ENCODE measurements at places on chromosomes 16 and 17.

DNA sequence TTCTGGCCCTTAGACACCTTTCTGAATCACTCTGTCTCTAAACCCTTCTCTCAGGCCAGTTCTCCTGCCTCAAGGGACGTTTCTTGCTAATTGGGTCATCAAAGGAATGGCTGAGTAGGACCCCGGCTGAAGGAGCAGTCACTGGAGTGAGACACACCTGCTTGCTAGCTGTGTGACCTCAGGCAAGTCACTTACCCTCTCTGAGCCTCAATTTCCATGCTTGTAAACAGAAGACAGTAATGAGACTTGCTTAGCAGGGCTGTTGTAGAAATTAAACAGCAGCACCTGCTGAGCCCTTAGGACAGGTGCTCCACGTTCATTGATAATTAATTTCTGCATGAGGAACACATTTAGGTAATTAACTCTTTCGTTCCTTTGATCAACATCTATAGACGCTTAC lies 6.8 kb downstream of the CIBAR2 start:
- no peak for DNase-seq

DNA sequence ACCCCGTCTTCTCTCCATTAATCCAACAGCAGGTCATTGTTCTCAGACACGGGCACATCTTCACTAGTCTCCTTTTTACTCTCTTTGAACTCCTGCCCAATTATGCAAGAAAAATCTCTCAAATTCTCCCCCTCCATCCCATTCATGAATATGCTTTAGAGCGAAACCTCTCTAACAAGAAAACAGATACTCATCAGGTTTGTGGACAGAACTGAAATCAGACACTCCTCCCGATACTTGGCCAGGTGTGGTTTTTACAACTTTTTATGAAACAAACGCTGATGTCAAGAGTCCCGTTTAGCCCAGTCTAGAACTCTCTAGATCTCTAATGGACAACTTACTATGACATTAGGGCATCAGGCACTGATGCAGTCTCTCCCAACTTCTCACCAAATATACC lies 40.9 kb downstream of the PIK3R5 start:
- DNase-seq, result no peak

- DNase-seq, result peak; percentile 30
Measured at GRCh38 chr17:41486809-41487530, 2.7 kb downstream of the KRT36 start.

DNA sequence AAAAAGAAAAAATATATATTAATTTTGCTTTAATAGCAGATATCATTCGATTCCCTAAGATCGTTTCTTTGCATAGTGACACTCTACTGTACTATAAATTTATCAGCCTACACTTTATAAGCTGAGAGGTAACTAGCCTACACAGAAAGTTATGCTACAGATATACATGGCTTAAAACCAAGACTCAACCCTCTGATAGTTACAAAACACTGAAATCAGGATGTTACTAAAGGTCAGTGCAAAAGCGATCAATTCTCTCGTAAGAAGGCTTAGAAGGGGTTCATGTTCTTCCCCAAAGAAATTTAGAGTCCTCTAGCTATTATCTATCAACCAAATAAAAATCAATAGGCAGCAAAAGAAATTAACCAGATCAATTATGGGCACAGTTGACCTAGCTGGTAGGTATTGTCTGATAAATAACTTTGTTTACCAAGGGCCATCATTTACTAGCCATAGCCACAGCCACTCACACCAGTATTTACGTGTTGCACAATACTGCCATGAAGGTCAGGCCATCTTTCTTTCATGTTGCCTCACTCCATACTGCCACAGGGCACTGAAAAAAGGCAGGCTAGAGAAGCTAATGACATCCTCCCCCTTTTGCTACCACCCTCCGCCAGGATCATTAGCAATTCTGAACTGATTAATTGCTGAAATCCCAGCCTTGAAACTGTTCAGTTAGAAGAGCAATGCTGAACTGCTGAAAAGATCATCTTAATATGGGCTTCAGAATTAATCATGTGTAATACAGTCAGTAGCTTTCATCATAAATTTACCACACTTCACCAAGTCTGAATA lies 43.7 kb downstream of the RND2 start:
- DNase-seq, result no peak

DNA sequence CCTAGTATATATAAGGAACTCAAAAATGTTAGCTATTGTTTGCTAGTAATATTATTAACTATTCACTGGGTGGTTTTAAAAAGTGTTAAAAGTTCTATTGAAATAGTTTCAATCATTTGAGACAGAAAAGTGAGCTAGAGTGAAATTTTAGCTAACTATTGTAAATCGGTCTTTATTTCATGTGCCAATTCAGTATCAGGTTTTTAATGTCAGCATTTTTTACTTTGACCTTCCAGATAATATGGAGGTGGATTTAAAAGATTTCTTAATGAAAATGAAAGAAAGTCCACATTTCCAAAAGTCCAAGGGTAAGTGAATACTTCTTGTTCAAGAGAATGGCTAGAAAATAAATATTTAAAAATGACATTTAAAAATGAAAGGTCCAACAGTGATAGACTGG lies 90.9 kb downstream of the EFCAB13 start:
- DNase-seq, result no peak

GRCh38 chr17:1431631-1432104 lies 24.4 kb downstream of the CRK start:
- DNase-seq, result no peak

GRCh38 chr16:59469266-59469665 lies 735.1 kb upstream of the GOT2 start:
- DNase-seq, result no peak

DNA sequence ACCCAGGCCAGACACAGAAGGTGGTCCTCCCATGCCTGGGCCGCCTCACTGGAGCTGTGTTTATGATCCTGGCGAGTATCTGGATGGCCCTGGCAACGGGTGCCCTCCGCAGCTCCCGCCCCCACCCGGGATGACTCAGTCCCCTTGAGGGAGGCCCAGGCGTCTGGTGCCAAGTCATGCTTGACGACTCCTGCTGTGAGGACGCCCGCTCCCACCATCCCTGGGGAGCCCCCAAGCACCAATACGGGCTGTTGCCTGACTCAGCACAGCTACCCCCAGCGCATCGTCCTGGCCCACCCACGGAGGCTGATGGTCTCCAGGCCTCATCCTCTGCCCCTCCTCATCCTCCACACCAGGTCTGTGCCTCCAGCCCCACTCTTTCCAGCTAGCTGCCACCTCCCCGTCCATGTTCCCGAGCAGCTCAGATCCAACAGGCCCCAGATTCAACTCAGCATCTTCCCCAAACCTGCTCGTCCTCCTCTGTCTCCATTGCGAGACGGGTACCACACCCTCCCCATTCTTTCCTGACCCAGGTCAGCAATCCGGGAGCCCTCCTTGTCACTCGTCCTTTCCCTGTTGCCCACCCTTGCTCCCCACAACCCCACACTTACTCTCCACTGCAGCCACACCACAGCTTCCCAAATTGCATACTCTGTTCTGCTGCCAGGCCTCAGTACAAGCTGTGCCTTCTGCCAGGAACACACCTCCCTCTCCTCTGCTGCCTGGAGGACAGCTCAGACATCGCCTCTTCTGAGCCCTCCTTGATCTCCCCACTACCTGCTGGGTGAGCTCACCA lies 2.6 kb downstream of the CAMKK1 start:
- peak; percentile 46 for DNase-seq

GRCh38 chr16:85910854-85911247 lies 11.9 kb downstream of the IRF8 start:
- no peak for DNase-seq

GRCh38 chr16:10828851-10829366 lies 10.3 kb upstream of the TVP23A start:
- no peak for DNase-seq

DNA sequence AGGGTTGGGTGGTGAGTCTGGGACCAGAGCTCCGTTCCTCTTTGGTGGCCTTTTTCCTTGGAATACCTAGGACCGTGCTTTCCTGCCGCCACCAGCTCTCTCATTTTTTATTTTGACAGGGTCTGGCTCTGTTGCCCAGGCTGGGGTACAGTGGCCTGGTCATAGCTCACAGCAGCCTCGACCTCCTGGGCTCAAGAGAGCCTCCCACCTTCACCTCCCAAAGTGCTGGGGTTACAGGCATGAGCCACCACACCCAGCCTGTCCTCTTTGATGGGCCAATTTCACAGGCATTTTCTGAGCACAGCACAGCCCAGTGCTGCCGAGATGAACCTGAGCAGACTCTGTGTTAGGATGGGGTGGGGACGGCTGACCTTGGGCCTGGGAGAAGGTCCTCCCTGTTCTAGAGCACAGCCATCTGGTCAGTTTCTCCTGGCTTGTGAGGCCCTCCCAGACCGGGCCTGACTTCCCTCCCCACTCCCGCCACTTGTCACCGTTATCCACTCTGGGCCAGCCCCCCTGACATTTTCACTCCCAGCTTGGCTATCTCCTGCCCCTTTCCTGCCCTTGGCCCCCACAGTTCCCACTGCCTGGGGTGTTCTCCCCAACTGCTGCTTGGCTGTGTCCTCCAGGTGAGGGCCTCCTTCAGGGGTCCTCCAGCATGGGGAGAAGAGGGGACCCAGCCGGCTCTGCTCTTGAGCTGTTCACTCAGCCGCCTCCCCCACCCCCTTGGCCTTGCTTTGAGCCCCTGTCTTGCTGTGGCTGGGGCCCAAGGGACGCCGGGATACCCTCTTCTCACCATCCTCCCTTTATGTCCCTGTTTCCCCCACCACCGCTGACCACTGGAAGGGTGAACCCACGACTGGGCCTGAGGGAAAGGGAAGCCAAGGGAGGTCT lies 5.0 kb downstream of the ADCY7 start:
- DNase-seq, result no peak

GRCh38 chr16:11264155-11264832 lies 4.8 kb downstream of the TNP2 start:
- DNase-seq, result no peak

- DNase-seq, result no peak
Measured at GRCh38 chr16:82882982-82883835, 256.4 kb downstream of the CDH13 start.

DNA sequence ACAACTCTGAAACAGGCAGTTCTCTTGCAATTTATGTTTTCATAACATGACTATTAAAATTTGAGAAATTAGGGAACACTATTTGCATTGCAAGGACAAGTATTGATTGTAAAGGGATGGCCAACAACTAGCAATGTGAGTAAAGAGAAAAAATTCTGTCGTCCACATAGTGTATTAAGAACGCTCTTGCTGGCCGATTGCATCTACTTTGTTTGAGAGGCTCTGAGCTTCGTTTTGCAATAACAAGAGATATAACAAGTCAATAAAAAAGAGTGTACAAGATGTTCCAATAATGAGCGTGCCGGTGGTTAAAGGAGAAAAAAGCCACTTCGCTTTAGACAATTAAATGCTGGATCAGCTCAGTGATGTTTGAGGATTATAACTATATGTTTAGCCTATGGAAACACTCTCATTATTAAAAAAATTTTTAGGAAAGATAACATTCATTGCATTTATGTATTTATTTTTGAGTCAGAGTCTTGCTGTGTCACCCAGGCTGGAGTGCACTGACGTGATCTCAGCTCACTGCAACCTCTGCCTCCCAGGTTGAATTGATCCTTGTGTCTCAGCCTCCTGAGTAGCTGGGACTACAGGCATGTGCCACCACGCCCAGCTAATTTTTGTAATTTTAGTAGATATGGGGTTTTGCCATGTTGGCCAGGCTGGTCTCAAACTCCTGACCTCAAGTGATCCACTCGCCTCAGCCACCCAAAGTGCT lies 19.2 kb upstream of the TOM1L1 start:
- DNase-seq, result no peak

GRCh38 chr17:50367401-50367800 lies 5.6 kb downstream of the MRPL27 start:
- no peak for DNase-seq

DNA sequence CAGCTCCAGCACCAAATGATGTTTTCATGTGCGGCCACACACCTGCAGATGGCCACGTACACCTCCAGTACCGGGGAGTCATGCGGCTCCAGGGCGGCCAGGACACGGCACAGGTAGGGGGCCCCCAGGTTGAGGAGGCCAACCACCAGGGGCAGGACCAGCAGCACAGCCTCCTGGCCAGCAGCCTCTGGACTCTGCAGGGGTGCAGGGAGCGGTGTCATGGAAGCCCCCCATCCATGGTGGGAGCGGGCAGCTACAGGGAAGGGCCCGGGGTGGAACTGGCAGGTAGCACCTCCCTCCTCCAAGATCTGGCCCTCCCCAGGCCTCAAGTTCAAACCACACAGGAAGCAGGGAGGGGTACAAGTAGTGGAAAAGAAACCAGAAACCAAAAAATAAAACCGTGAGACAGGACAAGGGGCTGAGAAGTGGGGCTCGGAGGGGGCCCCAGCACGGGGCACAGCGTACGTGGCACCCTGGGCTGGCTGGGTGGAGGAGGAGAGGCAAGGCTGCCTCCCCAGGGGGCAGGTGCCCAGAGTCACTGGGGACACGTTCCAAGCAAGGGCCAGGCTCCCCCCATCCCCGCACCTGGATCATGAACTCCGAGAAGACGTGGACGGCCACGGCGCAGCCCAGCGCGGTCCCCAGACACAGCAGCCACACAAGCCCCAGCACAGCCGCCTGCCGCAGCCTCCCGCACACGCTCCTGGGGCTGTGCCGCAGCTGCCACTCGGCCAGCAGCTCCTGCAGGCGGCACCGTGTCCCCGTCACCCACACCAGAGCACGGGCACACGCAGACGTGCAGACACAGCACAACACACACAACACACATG lies 7.4 kb downstream of the TMC6 start:
- peak; percentile 47 for DNase-seq

GRCh38 chr17:77914385-77915254 lies 43.9 kb upstream of the TNRC6C start:
- no peak for DNase-seq

GRCh38 chr17:3796110-3796821 lies 4.7 kb downstream of the ITGAE start:
- peak; percentile 36 for DNase-seq

DNA sequence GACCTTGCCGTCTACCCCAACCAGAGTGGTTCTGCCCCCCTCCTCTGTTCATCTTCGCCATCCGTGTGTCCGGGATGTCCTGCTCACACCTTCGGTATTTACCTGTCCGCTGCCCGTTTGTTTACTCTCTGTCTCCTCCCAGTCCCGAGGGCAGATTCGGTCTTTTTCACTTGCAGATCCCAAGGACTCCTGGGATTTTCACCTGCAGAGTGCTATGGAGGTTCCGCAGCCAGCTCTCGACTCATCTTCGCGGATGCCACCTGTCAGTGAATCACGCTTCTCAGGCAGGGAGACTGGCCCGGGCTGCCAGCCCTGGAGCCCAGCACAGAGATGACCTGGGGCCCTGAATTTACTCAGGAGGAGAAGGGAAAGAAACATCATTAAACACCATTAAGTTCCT lies 8.1 kb downstream of the CRISPLD2 start:
- DNase-seq, result no peak

DNA sequence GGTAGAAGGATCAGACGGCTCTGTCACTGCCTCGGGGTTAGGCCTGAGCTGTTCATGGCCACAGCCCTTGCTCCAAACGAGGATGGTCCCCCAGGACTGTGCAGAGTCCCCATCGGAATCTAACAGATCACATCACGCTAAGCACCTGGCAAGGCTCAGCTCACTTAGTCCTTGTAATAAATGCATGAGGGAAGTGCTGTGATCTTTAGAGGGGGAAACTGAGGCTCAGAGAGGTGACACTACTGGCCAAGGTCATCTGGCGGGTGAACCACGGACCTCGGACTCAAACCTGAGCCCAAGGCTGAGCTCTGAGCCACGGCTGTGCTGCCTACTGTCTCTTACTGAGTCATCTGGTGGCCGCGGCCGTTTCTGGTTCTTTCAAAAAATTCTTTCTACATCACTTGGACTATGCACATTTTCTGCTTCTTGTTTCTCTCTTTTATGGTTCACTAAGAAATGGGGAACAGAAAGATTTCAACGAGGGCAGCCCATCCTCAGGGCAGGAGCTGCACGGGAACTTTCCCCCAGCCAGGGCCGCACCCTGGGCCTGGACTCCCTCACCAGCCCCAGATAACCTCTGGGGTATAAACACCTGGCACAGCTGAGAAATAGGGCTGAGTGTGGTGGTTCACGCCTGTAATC lies 55.6 kb downstream of the COTL1 start:
- DNase-seq, result no peak

Measured in stimulated activated CD4-positive, alpha-beta T cell treated with anti-CD3 and anti-CD28 coated beads, Interleukin-4, amount 100 ng/mL, for 1 hour (primary cell).